ENCODE measurements at places on chromosomes 4 and X.

GRCh38 chrX:107625739-107626138, 2.6 kb upstream of the PRPS1 start:
- DNase-seq: no peak

DNA sequence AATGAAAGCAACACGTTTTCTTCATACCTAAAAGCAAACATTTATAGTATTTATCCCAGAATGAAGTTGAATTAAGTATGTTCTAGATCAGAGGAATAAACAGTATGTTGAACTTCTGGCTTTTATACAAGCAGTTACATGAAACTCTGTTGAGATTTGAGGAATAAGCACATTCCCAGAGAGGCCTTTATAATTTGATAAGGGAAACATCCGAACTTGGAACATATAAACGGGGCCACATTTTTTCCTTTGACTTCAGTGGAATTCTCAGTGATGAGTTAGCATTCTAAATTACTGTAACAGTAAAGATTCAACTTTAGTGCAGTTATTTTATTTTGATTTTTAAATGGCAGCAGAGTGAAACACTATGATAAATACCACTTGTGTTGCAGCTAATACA, 119.5 kb downstream of the GLRA3 start:
- no peak for DNase-seq

GRCh38 chr4:190015538-190016368, 11.3 kb downstream of the FRG2 start:
- DNase-seq: no peak

DNA sequence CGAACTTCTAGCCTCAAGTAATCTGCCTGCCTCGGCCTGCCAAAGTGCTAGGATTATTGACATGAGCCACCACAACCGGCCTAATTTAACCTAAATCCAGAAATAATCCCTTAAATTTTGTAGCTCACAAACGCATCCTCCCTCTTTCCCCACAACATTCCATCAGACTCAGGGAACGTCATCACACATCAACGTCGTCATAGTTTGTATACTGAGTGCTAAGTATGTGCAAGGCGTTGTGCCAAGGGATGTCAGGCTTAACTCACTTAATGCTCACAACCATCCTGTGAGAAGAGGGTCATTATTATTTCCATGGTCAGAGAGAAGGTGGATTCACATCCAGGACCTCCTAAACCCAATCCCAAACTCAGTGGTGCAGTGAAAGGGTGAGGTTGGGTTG, 9.6 kb upstream of the GSX2 start:
- no peak for DNase-seq

- DNase-seq: no peak
Observed at GRCh38 chr4:71380788-71381187, 42.0 kb downstream of the SLC4A4 start.

GRCh38 chr4:42234817-42235216, 82.4 kb upstream of the BEND4 start:
- no peak for DNase-seq

GRCh38 chr4:28557755-28558154, 1697.1 kb downstream of the STIM2 start:
- DNase-seq: no peak

GRCh38 chrX:9562851-9563250, 98.0 kb downstream of the TBL1X start:
- DNase-seq: no peak

- DNase-seq: no peak
Observed at GRCh38 chrX:135477576-135477975, 42.9 kb upstream of the INTS6L start.

DNA sequence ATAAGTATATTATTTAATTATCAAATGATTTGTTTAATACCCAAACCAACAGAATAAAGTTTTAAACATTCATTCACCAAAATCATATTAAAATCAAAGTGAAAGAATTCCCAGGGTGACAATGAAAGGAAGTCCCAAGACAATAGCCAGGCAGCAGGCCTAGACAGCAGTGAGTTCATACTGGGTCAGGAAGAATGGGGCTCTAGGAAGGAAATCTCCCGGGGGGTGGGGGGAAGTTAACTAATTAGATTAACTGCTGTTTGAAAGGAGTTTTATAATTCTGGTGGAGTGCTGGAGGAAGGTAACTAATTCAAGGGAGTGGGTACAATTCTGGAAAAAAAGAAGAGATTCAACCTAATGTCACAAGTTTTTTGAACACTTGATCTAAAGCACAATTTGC, 104.1 kb downstream of the ZAR1 start:
- no peak for DNase-seq
